ENCODE measurements at places on chromosomes 7 and 10.
A peak's percentile ranks its signal among the peaks of the same experiment; 100 is the strongest.

DNA sequence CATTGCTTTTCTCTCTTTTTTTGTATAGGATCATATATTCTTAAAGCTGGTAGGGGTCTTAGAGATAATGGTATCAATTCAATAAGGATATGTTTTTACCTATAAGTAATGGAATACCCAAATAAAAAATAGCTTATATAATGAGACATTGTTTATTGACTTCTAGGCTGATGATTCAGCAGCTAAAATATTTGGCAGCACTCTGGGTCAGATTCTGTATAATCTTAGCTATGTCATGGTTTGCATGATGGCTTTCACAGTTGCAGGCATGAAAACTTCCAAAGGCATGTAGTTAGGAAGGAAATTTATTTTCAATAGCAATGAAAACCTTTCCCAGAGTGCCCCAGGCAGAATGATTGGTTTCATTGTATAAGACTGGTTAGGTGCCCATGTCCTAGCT lies 32.1 kb upstream of the A1CF start:
- DNase-seq = no peak

- no peak for DNase-seq
Observed at GRCh38 chr10:104501864-104502579, 139.1 kb upstream of the SORCS3 start.

DNA sequence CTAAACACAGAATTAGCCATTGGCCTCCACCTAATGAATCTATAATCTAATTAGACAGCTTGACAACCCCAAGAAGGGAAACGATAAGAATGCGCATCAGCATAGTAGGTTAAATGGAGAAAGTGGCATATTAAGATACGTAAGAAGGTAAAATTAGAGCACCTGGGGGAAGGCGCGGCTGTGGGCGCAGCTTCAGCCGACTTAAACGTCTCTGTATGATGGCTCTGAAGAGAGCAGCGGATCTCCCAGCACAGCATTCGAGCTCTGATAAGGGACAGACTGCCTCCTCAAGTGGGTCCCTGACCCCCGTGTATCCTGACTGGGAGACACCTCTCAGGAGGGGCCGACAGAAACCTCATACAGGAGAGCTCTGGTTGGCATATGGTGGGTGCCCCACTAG lies 518.8 kb downstream of the PHTF2 start:
- DNase-seq = no peak

- no peak for DNase-seq
Observed at GRCh38 chr7:79513261-79513660, 59.8 kb upstream of the MAGI2 start.

DNA sequence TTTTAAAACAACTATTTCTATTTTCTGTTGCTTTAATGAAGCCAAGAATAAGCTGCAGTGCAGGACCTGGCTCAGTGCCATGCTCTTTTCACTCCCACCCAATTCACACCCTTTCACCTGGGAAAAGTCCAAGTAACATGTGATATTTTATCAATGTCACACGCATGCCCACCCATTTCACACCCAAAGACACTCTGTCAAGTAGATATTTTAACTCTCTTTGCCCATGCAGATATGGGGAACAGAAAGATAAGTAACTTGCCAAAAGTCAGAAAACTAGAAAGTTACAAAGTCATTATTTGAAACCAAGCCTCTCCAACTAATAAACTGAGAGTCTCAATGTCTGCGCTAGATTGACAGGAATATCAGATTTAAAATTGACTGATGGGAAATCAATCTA lies 706.7 kb upstream of the PHF14 start:
- no peak for DNase-seq

DNA sequence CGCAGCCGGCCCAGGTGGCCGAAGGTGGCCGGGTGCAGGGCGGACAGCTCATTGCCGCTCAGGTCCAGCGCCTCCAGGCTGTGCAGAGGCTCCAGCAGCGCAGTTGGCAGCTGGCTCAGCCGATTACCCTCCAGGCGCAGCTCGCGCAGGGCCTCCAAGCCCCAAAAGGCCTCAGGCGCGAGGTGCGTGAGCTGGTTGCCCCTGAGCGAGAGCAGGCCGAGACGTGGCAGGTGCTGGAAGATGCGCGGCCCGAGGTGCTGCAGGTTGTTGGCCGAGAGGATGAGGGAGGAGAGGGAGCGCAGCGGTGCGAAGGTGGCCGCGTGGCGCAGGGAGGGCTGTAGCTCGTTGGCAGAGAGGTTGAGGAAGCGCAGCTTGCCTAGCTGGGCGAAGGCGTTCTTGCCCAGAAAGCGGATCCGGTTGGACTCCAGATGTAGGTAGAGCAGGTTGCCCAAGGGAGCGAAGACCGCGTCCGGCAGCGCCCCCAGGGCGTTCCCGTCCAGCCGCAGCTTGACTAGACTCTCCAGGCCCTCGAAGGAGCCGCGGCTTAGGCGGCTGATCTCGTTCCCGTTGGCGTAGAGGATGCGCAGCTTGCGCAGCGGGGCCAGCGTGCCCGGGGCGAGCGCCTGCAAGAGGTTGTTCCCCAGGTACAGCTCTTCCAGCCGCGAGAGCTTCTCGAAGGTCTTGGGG lies 923 bp downstream of the TRIL start:
- peak; percentile 22 for DNase-seq

DNA sequence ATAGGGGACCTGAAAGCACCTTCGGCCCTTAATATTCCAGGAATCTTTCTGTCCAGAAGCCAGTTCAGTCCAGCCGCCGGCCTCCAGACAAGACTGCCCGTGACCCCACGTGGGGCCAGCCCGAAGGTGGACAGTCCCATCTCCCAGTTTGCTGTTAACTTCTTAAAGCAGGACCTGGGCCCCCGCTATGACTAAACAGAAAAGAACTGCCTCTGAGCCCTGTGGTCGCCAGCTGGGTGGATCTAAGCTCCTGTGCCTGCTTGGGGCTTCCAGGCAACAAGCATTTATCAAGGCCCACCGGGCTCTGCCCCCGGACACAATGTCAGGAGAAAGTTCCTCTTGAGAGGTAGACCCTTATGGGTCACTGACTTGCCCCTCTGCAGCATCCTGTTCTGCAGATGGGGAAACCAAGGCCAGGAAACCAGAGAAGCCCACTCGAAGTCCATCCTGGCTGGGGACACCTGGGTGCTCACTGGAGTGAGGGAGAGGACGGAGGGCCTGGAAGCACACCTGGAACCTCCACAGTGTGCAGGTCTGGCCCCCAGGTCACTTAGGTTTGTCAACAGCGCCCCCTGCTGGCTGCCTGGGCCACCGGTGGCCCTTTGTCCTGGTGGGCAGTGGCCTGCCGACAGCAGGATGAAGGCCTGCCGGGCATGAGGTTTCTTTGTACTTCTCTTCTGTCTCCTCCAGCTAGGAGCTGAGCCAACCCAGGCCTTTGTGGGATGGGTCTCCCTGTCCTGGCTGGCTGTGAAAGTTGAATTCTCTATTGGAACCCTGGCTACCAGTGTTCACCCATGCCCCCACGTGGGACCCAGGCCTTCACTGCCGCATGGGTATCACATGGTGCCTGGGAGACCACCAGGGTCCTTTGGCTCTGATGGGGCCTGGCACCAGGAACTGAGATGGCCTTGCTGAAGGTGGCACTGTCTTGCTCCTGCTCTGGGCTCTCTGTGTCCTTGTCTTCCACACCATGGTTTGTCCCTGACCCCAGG lies 128.0 kb downstream of the ZMIZ1 start:
- peak; percentile 64 for DNase-seq

GRCh38 chr7:89002981-89003956 lies 207.7 kb upstream of the TEX47 start:
- no peak for DNase-seq

GRCh38 chr10:49610114-49610457 lies at the start of gene SLC18A3:
Gene SLC18A3, plus strand, starts transcription at chr10:49610310. Its CDS starts 431 bp downstream, at chr10:49610741.
- no peak for DNase-seq

DNA sequence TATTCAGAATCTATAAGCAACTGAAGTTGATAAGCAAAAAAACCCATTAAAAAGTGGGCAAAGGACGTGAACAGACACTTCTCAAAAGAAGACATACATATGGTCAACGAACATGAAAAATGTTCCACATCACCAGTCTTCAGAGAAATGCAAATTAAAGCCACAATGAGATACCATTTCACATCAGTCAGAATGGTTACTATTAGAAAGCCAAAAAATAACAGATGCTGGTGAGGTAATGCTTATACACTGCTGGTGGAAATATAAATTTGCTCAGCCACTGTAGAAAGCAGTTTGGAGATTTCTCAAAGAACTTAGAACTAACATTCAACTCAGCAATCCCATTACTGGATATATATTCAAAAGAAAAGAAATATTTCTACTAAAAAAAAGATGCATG lies 332.8 kb upstream of the PLXDC2 start:
- no peak for DNase-seq

GRCh38 chr10:78559661-78560340 lies 509.0 kb upstream of the ZMIZ1 start:
- DNase-seq = no peak

DNA sequence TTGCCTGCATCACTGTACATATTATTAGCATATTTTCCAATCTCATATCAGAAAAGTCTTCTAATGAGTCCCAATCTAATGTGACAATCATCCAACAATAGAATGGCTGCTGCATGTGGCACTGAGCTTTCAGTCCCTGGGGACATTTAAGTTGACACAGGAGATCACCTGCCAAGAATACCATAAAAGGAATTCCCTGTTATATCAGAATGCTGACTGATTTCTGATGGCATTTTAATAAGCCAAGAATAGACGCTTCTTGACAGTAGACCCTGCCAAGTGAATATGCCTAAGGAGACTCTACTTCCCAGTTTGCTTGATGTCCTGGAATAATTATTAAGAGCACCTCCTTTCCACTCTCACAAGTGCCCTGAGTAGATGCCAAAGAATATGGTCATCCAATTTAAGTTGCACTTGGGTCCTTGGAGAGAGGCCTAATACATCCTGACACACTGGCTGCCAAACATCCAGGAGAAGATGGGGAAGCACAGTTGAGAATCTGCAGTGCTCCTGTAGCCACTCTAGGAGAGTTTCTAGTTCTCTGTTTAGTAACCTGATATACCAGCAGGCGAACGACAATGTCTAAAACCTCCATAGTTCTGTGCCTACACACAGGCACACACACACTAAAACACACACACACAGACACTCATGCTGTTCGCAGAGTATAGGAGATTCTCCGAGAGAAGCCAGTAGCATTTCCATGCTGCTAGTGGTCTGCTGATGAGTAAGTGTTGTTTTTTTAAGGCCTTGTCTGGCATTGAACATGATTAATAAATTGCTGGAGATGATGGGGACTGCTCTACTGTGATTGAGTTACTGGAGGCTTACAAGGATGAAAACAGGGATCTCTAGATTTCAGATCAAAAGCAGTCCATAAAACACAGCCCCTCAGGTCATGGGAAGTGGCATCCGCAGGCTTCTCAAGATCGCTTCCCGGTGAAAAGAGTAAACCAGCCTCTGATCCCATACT lies 369.6 kb downstream of the KCNMA1 start:
- no peak for DNase-seq

Measured in large intestine (tissue), 12 donors.